ENCODE measurements at places on chromosomes 6 and 20.
A peak's percentile ranks its signal among the peaks of the same experiment; 100 is the strongest.

- no peak for DNase-seq
Observed at GRCh38 chr20:47468290-47469050, 33.2 kb upstream of the NCOA3 start.

DNA sequence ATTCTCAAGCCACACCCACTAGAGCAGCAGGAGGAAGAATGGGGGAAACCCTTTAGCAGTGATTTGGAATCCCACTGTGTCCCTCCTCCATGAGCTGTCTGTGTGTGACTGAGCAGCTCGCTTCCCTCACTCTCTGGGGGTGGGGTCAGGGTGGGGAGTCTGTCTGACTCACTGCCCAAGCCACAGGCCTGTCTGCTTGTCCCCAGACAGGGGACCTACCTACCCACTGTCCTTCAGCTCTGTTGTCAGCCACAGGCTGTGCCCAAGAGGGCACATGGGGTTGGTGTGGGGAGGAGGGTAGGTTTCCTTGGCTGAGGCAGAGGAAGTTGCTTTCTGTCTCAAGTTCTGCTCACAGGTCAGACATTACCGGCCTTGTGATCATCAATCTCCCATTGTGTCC is 127.0 kb downstream of the MAFB start:
- peak; percentile 25 for DNase-seq

- no peak for DNase-seq
Observed at GRCh38 chr20:62697468-62697912, 11.1 kb upstream of the NTSR1 start.

DNA sequence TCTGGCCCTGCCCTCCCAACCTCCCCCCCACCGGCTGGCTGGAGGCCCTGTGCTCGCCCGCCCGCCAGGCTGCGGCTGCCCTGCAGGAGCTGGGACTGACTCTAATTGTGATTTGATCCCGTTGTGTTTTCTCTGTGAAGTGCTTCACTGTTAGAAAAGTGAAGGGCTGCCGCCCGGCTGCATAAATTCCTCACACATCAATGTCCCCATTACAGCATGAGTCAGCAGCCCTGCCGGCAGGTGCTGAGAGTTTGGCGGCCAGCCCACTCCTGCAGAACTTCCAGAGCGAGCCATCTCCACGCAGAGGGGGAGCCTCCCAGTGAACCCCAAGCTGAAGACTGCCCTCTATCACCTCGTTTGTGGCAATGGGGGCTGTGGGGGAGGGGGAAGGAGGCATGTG is 137.9 kb downstream of the DLL1 start:
- peak; percentile 9 for DNase-seq

DNA sequence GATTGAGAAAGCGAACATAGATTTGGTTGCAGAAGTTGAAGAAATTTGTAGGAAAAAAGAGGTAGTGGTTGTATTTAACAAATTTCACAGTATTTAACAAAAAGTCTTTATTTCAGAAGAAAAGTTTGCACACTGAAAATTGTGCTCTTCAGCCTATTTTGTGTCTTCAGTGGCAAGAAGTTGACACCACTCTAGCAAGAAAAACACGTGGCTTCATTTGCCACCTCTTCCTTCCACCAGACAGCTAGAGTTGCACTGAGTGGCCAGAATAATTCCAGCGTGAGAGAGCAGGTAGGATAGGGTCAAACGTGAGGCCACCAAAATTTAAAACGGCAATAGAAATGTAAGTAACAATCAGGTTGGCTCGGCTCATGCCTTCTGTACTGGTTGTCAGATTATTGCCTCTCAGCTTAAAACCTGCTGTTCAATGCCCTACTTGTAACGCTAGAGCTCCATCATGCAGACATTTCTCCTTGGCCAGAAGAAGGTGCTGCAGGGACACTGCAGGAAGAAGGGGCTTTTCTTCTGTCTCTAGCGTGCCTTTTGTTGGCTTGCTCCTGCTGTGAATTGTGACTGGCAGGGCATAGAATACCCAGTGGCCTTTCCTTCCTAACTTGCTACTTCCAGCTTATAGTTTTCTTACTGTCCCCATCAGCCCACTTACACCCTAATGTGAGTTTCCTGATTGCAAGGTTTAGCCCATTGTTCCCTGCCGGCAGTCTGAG is 12.1 kb downstream of the TRAPPC3L start:
- DNase-seq: no peak

DNA sequence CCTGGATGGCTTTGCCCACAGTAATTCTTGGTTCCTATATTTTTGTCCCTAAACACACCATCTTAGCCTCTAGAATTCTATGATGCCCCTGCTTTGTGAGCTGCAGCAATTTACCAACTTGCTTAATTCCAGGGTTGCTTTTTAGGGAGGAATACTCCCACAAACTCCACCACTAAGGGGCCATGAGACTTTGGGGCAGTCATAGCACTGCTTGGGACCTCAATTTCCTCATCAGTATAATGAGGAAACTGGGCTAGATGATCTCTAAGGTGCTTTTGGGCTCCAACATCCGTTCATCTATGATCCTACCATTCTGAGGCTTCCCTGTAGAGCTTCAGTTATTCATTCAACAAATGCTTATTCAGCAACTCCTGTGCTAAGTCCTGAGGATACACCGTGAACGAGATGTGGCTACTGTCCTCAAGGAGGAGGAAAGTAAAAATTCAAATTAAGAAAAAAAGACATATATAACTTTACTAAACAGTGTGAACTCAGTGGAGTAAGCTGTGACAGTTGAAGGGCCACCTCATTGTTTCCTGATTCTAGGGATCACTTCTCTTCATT is 75.3 kb downstream of the PRDM1 start:
- no peak for DNase-seq

GRCh38 chr20:54356801-54357200 is 118.6 kb upstream of the DOK5 start:
- no peak for DNase-seq

- no peak for DNase-seq
Observed at GRCh38 chr20:38856570-38856969, 51.1 kb downstream of the PPP1R16B start.

DNA sequence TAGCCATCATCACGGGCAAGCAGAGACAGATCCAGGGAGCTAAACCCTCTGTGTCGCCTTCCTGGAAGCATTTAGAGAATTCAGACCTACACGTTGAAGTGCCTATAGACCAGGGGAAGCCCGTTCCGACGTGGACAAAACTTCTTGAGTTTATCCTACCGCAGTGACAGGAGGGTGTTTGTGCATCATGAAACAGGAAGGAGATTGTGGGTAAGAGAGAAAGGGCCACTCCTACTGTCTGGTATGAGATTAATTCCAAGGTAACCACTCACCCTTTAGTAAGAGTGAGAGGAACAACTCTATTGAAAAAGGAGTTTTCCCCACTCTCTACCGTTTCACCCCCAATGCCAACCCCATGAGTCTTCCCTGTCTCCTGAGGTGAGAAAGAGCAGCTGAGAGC is 133.7 kb downstream of the TFAP2C start:
- DNase-seq: no peak

GRCh38 chr6:35787266-35788218 is 6.7 kb downstream of the CLPSL1 start:
- DNase-seq: no peak

DNA sequence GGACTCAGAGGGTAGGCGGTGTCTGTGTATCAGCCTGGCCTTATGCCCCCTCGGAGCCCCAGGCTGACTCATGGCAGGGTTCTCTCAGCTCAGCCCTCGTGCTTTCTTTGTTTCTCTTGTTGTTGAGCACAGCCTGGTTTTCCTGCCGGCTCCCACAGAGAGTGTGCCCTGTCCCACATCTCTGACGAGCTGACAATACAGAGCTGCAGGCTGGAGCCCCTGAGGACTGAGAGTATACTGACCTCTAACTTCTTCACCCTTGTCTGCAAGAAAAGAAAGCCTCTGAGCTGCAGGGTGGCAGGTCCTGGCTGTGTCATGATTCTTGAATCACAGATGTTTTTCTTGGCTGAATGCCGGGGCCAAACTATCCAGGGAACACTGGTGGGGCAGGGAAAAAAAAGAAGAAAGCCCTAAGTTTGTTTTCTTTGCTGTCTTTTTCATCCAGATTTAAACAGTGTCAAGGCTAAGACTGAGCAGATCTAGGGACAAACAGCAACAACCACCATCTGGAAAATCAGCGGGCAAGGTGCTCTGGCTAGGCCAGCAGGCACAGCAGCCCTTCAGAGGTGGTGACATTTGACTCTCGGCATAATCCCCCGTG is 63.3 kb upstream of the ZNF133 start:
- DNase-seq: peak; percentile 76

- peak; percentile 54 for DNase-seq
Observed at GRCh38 chr6:131107151-131107550, 28.1 kb upstream of the AKAP7 start.

GRCh38 chr20:17856024-17856564 is 112.5 kb downstream of the SNX5 start:
- no peak for DNase-seq

- DNase-seq: no peak
Observed at GRCh38 chr20:38671186-38671585, 53.1 kb upstream of the SLC32A1 start.

DNA sequence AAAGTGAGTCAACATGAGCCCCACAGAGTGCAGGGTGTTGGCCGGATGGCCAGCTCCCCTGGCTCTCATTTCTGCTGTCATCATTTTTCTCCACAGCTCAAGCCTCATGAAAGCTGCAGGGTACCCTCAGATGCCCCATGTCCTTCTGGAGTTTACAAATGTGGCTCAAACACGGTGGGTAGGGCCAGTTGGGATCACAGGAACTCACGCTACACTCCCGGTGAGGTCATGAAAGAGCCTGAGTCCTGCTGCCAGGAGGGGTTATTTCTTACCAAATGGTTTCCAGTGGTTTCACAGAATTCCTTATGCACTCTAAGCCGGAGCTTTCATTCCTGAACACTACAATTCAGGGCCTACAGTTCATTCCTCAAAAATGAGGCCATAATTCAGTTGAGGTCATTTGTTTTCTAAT is 78.7 kb downstream of the TMEM170B start:
- DNase-seq: peak; percentile 82

DNA sequence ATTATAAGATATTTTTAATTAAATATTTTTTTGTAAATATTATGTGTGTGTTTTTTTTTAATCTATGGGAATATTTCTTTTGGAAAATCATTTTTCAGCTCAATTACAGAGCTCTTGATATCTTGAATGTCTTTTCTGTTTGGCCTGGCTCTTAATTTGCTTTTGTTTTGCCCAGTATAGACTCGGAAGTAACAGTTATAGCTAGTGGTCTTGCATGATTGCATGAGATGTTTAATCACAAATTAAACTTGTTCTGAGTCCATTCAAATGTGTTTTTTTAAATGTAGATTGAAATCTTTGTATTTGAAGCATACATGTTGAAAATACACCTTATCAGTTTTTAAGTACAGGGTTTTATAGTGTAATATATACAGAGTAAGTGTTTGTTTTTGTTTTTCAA is 2.6 kb downstream of the ID4 start:
- peak; percentile 14 for DNase-seq

DNA sequence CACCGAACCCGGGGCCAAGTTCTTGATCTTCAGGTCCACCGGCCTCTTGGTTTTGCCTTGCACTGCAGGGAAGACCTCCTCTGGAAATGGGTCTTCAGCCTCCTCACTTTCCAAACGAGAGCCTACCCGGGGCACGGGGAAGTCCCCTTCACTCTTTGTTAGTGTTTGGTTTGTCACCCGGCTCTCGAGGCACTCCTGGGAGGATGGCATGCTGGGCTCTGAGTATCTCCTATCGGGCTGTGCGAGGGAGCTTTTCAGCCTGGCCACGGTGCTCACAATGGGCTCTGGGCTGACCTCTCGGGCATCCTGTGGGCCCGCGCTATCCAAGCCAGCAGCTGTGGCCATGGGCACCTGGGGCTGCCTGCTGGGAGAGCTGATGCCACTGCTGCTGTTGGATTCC is 8.1 kb downstream of the TAGAP start:
- DNase-seq: no peak

DNA sequence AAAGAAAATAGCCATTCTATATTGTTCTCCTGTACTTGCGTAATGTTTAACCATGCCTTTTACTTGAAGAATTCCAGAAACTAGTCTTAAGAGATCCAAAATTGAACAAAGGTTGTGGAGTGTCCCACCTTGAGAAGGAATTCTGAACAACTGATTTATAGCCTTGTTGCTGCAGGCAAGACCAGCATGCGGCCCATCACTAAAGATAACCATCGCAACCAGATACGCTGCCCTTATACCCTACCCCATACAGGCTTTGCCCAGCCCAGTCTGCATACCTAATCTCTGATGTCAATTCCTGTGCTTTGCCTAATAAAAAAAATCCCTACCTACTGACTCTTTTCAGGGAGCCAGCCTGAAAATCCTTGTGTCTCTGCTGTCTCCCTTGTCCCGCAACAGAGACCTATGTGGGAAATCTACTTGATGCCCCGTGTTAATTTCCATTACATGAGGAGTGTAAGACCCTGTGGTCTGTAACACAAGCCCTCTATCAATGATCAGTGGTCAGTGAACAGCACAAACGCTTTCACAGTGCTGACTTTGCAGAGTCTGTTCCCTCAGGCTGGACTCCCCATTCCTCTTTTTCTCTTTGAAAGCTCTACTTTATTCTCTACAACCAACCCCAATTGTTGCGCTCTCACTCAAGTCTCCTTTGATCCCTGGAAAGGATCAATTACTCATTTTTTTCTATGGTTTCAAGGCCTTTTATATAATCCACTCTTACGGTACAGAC is 125.7 kb upstream of the BTBD3 start:
- no peak for DNase-seq

DNA sequence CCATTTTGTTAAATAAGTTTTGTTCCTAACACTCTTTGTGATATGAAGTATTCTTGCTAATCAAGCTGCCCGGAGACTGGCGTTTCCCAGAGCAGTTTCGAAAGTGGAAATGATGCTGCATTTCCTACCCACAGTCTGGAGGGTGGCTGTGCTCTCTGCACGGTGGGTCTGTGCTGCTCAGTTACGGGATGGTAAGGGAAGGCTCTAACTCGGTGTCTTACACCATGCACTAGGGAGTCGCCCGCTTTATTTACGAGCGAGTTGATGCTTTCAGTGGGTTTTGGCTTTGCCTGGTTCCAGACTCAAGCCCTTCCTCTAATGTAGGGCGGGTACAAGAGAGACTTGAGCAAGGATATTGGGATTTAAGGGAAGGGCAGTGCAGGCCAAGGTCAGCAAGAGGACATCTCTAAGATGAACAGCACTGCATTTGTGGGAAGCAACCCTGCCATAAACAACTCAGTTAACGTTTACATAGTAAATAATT is 180.1 kb upstream of the AKAP12 start:
- DNase-seq: peak; percentile 56

DNA sequence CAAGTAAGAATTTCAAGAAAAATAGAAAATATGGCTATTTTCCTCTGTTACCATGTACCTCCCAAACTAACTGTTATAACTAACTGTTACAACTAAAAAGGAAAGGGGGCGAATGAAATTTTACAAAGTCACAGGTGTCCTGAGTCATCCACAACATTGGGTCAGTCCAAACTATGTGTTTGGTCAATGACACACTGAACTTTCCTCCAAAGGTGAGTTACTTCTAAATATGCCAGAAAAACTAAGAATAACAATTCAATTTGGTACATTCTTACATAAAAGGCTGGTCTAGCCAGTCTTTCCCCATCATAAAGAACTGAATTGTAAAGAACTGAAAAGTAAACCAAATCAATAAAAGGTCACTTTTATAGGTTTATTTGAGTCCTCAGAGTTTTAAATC is 44.3 kb downstream of the ILRUN start:
- DNase-seq: no peak

GRCh38 chr6:158911746-158912480 is 88.1 kb downstream of the RSPH3 start:
- DNase-seq: no peak

All from cardiac fibroblast (primary cell).